ENCODE measurements at places on chromosomes 2 and 18. TPM values are rescaled to one million over a fixed set of nuclear protein-coding genes. Genes with fewer than 3 reads are reported as not detected.

Gene DSC2
- total RNA-seq: 0.07 TPM

Gene MAP3K19
- not detected for total RNA-seq

Gene DQX1
- not detected for total RNA-seq

Gene CRYBA2
- total RNA-seq: not detected

Gene TDRD15
- total RNA-seq: not detected

Gene BOK
- 111 TPM for total RNA-seq

Gene PRSS56
- not detected for total RNA-seq

Gene ALK
- not detected for total RNA-seq

Gene CDH19
- not detected for total RNA-seq

Gene CHRNG
- total RNA-seq: not detected

Gene TNFRSF11A
- 6.2 TPM for total RNA-seq

Gene DNAH7
- not detected for total RNA-seq

Gene FOXI3
- not detected for total RNA-seq

Gene BIN1
- 18.5 TPM for total RNA-seq

Gene SERPINB11
- total RNA-seq: not detected

Gene TWIST2
- total RNA-seq: 0.20 TPM

Gene NOSTRIN
- 11.0 TPM for total RNA-seq

Gene C2orf74
- total RNA-seq: 10.1 TPM

Gene CCDC142
- 9.9 TPM for total RNA-seq

Gene IL36B
- not detected for total RNA-seq

Measured in mammary microvascular endothelial cell (primary cell).